NCI-H187 treated with DMSO at 0.1 percent for 48 hours (cell line): ENCODE measurements at places on chromosomes 1 and 21.

DNA sequence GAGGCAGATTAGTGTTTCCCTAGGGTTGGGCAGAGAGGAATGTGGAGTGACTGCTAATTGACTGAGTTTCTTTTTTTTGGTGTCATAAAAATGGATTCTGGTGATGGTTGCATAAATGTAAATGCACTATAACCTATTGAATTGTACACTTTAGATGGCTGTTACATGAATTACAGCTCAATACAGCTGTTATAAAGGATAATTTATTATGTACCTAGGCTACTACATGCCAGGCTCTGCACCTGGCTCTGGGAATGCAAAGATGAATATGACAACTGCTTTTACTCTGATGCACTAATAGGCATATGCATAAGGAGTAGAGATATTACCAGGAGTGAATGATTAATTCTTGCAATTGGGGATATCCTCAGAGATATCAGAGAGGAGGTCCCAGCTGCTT, 345.3 kb downstream of the PTBP2 start:
- DNase-seq, result no peak

DNA sequence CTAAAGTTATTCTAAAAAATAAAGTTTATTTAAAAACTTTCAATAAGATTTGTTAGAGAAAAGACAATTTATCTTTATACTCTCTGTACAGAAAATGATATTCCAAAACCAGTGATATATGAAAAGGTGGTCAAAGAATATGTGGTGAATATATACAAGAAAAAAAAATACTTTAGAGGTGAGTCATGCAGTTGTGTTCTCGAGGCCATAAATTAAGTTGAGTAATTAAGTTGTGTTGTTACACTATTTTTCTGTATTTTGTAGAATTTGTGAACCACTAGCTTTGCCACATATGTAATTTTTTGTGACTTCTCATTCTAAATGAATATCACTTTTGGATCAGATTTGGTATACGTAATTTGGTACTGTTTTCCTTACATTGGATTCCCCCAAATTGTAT, 23.6 kb upstream of the DUSP10 start:
- DNase-seq, result no peak

DNA sequence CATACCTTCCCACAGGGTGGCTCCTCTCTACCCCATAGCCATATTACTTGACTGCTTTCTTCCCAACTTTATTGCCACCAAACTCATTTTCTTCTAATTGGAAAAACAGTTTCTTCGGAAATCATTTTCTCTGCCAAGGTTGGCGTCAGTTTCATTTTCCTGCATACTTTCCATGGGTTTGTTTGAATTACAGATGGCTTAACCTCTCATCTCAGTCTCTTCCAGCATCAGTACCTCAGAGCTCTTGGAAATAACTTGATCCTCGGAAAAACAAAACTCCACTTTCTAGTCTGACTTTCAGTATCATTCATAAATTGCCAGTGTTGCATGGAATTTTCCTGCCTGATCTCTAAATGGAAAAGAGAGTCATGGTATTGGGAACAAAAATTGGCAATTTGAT, 20.3 kb upstream of the PRDM2 start:
- no peak for DNase-seq

DNA sequence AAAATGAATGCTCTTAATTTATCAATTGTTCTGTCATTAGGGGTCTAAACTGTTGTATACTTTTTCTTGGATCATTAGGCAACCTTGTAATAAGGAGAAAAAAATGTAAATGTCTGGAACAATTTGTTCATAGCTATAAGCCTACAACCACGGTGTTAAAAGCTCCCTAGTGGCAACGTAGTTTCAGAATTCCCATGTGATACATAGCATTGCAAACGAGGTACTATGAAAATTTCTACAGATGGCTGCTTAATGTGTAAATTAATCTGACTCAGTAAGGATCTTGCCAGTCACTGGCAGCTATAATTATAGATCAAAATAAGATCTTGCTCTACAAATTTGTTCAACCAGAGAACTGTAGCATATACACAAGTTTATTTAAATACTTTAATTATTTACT, 304.1 kb upstream of the ADGRL4 start:
- DNase-seq, result no peak

GRCh38 chr1:227255086-227255732, 63.1 kb downstream of the CDC42BPA start:
- DNase-seq, result no peak

DNA sequence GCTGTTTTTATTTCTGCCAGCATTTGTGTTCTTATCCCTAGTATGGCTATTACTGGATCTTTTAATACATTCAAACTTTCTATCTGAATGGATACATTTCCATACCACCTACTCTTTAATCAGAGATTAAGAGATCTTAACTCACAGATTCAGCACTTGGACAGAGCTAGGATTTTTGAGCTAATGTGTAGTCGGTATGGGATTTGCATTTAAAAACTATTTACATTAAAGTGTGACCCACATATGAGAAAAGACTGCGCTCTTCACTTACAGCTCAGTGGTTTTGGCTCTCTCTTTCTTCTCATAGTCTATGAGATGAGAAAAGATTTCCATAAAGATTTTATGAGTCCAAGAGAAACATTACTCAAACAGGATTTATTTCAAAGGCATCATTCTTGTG, 16.4 kb downstream of the HMGB4 start:
- DNase-seq, result no peak
